NB4 (cell line): ENCODE measurements at places on chromosomes 11 and 22.

DNA sequence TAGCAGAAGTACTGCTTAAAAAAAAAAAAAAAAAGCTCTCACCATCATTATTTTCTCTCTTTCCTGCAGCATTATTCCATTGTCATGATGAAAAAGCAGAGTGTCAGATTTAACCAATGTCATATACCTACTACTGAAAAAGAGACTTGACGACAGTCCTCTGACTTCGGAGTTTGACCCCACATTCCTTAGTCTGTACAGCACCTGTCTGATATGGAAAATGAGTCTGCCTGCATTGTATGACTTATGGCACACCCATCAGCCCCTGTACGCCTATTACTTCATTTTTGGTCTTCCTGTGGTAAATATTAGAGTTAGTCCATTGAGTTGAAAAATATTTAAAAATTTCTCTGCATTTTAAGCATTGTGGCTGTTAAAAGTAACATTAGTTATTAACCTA lies 54.5 kb upstream of the NOX4 start:
- no peak for DNase-seq

- DNase-seq, result peak; percentile 90
Measured at GRCh38 chr11:57604296-57605027, 7.0 kb downstream of the SERPING1 start.

GRCh38 chr11:121323046-121323607 lies 30.6 kb downstream of the SC5D start:
- no peak for DNase-seq

DNA sequence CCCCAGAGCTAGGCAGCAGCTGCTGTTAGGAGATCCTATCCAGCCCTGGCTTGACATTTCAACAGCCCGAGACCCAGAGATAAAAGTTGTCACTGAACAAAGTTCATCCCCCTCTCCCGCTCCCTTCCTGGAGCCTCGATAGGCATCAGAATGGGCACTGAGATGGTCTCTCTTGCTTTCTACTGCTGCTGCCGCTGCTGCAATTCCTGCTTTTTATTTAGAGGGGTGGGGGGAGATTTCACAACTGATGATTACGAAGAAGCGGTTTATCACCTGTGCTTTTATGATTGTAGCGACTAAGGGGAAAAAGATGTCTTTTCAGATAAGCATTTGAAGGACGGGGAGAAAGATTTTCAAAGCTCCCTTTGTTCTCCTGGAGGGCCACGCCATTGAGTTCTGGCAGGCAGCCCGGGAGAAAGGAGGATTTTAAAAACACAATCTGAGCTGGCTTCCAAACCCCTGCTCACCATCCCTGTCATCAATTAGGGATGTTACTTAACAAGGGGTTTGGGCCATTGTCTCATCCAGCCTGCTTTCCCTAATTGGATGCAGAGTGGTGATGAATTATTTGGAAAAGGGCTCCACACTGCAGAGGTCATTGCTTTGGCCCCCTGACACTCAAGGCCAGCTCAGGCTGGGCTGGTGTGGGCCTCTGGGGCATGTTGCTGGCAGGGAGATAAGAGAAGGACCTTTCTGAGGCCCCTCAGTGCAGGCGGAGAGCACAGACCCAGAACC lies 344.7 kb downstream of the BUD13 start:
- no peak for DNase-seq

DNA sequence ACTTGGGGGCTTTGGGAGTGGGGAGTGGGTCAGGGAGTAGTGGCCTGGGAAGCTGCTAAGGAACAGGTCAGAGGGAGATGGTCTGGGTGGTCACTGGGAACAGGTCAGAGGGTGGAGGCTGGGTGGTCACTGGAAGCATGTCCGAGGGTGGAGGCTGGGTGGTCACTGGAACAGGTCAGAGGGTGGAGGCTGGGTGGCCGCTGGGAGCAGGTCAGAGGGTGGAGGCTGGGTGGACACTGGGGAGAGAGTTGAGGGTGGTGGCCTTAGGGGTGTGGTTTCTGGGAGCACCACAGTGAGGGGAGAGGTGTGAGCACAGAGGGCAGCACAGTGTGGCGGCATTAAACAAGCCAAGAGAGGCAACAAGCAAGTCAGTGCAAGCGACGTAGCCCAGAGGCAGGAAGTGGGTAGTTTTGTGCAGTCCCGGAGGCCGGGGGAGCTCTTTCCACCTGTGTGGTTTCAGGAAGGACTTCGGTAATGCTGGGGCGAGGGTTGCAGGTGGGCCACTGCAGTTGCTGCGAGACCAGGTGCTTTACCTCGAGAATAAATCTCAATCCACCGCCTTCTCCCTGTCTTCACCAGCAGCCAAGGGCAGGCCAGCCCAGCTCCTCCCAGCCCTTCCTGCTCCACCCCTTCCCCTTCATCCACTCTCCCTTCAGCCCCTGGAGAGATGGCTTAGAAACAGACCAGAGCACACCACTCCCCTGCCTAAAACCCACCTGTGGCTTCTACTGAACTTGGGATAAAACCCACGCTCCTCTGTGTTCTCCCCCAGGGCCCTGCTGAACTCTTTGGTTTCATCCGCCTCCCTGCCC lies 3.2 kb upstream of the CACNA1I start:
- no peak for DNase-seq

DNA sequence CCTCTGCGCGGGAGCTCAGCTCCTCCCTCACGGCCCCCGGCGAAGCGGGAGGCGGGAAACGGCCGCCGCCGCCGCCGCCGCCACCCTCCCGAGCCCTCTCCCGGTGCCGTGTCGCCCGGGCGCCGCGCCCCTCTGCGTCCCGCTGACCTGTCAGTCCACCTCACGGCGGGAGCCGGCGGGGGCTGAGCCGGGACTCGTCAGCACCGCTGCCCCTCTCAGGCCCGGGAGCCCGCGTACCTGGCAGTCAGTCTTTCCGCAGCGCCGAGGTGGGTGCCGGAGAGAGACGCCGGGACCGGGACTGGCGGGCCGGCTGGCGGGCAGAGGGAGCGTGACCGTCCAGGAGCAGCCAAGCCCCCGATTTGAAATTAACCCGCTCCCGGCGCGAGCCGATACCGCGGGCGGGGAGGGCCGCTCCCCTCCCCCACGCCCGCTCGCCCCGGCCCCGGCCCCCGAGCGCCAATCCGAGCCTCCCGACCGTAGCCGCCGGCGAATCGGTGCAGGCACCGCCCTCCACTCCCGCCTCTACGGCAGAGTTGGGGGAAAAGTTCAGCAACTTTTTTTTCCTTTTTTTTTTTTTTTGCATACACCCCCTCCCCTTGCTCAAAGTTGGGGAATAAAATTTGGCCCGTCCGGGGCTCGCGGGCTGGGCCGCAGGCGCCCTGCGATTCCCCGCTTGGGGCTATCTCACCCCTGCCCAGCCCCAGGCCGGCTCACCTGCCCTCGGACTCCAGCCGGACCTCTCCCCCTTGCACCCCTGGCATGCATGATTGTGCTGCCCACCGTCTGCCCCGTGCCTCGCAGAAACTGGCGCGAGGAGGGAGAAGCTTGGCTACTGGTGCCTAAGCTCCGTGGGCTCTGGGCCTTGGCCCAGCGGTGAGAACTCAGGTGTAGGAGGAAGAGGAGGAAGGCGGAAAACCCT lies 774 bp upstream of the E2F8 start:
- DNase-seq, result peak; percentile 83

DNA sequence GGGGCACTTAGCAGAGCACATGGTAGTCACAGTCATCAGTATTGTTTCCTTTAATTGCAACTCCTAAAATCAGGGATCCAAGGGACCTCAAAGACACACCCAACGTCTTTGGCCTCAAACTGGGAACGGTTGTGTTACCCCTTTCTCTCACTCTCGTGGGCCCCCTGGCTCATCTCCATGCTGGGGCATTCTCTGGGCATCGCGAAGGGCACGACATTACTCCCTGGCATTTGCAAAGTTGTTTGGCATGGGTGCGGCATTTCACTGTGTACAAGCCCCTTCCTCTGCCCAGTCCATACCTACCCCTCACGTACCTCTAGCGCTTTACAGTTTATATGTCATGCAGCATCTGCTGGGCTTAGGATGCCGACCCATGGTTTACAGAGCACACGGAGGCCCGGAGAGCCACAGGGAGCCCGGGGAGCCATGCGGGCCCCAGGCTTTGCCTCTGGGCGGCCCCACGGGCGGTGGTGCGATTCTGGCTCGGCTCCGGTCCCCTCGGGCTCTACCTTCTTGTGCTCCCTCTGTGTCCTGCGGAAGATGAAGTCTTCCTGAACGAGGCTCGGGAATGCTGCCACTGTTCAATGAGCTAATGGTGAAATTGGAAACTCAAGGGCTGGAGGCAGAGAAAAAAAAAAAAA lies 21.9 kb upstream of the CACNG2 start:
- DNase-seq, result no peak
